ENCODE measurements at places on chromosomes 16 and 17.

- no peak for DNase-seq
These were observed 58.6 kb upstream of the NUDT7 start for GRCh38 chr16:77663711-77664110.

GRCh38 chr17:77036841-77037381, 103.9 kb upstream of the SEC14L1 start:
- DNase-seq: no peak

DNA sequence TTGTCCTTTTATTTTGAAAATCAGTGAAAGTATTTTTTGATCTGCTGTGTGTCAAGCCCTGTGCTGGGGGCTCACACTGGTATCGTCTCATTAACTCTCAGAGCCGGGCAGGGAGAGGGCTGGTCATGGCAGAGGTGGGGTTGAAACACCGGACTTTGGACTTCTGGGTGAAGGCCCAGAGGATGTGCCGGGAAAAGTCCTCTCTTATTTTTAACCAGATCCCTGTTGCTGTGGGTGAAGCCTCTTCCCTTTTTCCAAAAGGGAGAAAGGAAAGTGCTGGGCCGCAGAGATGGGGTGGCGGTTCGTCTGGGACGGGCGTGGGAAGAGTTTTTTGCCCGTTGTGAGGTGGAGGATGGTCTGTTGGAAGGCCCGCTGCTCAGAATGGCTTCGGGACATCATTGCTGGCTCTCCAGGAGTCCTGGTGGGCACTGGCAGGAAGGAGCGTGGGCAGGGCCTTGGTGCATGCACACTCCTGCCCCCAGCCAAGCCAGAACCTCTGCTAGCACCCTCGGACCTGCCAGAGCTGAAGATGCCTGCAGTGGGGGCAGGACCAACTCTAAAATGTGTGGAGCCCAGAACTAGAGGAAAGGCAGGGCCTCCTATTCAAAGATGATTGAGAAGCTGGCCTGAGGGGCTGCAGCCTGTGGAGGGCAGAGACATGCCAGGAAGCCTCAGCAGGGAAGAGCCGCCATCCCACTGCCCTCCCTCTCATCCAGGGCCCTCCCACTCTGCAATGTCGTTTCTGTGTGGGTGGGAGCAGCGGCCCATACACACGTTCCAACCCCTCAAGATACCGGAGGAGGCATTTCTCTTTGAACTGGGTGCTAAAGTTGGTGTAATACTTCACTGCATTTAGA, 213.2 kb downstream of the CCDC182 start:
- no peak for DNase-seq

DNA sequence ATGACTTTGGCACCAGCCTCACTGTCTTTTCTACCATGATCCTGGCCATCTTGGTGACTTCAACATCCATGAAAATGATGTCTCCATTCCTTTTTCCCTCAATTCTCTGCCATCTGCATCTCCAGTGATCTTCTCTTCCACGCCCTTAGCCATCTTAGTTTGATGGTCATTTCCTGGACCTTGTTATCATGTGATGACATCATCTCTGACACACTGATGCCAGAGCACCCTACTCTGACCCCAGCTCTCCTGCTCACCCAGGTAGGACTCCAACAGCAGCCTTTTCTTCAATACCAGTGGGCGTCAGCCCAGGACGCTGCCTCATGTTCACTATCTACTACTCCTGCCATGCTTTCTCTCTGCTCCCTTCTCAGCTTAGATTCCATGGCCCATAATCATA, 83.2 kb downstream of the ZZEF1 start:
- DNase-seq: no peak

- DNase-seq: no peak
These were observed 3.6 kb downstream of the SPIRE2 start for GRCh38 chr16:89831810-89832328.

DNA sequence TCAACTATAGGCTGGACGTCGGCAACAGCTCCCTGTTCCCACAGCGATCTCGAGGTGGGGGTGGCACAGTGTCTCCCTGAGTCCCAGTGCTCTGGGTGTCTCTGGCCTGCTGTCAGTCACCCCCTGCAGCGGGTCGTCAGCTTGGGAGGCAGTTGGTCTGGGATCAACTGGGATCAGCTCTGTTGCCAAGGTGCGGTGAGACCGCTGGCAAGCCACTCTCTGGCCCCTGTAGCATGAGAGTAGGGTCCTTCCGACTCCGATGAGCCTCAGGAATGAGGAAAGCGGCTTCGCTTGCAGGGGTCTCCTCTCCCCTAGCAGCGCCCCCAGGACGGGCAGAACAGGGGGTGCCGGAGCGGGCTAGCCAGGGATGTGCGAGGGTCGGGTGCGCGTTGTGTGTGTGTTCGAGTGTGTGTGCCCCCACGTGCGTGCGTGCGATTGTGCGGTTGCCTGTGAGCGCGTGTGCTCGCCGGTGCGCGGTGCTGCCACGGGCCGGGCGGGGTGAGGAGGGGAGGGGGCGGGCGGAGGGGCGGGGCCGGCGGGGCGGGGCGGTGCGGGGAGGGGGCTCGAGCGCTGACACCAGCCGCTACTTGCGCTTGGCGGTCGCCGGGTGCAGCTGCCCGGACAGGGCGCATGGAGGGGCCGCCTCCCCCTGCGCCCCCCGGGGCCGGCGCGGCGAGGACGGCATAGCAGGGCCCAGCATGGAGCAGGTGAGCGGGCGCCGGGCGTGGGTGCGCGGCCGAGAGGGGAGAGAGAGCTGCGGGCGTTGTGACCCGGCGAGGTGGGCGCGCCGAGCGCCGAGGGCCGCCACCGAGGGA, 9.4 kb upstream of the ARHGAP23 start:
- DNase-seq: no peak

DNA sequence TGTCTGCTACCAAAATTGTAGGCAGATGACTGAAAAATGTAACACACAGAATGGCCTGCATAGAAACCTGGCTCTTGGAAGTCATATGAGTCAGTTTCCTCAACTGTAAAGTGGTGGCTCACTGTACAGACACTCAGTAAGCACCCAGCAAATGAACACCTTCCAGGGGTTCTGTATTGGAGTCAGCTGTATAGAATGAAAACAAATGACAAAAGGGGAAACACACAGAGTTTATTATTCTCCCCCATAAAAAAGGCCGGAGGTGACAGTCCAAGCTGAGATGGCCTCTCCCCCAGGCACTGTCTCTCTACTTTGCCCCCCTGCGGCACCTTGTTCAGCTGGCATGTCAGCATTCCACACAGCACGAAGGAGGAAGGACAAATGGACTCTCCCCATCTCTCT, 6.2 kb upstream of the MEOX1 start:
- DNase-seq: no peak

DNA sequence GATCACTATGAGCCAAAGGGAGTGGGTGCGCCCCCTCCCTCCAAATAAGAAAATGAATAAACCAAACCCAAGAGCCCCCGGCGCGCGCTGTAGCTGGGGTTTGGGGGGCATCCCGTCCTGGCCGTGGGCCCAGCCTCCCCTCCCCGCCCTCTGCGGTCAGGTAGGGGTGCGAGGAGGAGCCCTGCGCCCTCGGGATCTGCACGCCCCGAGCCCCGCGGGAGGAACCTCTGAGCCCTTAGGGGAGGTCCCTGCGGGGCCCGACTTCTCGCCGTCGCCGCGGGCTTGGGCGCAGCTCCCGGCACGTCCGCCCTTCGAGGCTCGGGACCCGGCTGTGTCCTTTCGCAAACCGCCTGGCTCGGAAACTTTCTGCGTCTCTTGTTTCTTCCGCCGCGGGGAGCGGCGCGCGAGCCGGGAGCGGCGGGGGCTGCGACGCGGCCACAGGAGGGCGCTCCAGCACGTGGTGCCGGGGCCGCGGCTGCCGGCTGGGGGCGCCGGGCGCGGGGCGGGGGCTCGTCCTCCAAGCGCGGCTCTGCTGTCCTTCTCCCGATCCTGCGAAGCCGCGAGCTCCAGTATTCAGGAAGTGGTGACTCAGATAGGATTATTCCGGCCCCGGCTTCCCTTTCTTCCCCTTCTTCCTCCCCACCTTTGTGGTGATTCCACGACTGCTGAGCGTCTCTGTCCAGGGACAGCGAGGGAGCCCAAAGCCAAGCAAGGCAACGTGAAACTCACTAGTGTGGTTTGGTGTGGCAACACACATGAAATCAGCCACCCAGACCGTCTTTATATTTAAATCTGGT, 1.6 kb downstream of the PITPNC1 start:
- peak; percentile 57 for DNase-seq

GRCh38 chr17:49362723-49363117, 670 bp upstream of the ZNF652 start:
- DNase-seq: no peak

DNA sequence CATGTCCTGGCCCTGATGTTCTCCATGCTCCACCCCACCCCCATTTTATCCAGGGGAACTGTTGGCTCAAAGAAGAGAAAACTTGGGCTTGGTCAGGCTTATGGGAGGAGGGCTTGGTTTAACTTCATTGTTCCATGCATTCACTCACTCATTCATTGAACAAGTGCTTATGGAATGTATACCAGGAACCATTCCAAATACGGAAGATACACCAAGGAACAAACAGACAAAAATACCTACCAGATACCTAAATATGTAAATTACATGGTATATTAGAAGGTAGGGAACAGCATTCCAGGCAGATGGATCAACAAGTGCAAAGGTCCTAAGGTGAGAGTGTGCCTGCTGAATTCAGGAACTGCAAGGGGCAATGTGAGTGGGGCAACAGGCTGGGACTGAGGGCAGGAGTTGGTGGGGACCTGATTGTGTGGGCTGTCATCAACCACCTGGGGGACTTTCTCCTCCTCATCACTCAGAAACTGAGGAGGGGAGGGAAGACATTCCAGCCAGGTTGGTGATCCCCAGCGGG, 39.9 kb downstream of the RAI1 start:
- DNase-seq: no peak

Data from NT2/D1 (cell line).